PC-3 (cell line): ENCODE measurements at places on chromosomes 1 and 21. TPM values are rescaled to one million over a fixed set of nuclear protein-coding genes. Genes with fewer than 3 reads are reported as not detected.

- H3K4me1 ChIP-seq: no peaks in the 10 kb centered on the region
- no peak within 1 kb of the TSS for H3K4me3 ChIP-seq
- no peak for DNase-seq
- no peaks in the 10 kb centered on the region for H3K36me3 ChIP-seq
- H3K27me3 ChIP-seq: peaks cover 92% of the 10 kb centered on the region
Measured at GRCh38 chr1:75133750-75134646, at the start of gene LHX8. TSS of gene LHX8 (plus strand) at chr1:75134388. CDS start at chr1:75136615, 2,227 bp downstream.

DNA sequence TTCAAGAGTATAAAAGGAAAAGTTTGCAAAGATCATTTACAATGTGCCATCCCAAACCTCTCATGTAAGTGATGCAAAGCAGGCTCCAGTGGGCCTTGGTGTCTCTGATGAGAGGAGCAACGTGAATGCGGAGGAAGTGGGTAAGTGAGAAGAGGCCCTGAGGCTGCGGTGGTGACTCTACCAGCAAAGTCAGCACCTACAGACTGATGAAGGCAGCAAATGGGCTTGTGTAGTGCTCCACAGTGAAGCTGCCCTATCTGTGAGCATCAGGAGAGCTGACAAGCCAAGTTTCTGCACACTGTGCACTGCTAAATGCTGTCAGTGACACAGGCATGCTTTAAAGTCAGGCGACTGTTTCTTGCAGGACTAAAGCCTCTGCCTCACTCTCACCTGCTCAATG is 15.6 kb upstream of the RAP1A start:
- DNase-seq: no peak
- H3K27me3 ChIP-seq: no peaks in the 10 kb centered on the region
- no peak overlapping the region for H3K27ac ChIP-seq
- peaks cover 15% of the 10 kb centered on the region for H3K4me1 ChIP-seq
- H3K4me3 ChIP-seq: no peak overlapping the region

DNA sequence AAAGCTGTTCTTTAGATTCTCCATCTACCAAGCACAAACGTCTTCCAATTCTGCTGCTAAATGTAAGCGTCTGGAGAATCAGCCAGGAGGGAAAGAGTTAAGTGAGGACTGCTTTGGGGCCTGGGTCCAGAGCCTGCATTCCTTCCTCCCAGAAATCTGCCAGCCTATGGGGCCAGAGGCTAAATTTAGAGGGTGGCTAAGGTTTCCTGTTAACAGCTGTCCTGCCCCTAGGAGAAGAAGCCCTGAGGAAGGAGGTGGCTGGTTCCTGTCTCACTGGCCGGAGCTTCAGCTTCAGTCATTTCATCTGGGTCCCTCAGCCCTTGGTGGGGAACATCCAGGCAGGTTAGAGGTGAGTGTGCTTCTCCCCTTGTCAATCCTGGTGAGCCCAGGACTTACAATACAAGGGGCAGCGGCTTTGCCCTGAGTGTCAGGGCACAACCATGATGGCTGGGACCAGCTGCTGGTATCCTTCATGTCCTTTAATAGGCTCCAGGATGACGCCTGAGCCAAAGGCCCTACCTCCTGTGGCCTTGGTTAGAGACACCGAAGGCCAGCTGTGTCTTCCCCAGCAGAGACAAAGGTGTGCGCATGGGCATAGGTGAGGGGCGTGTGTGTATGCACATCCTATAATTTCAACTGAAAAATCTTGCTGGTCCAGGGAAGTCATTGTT is at the start of gene STYXL2:
Gene STYXL2 (plus strand): TSS at position 230 of the 671 bp plus-strand sequence. CDS start 775 bp downstream, outside the sequence.
- no peaks in the 10 kb centered on the region for H3K36me3 ChIP-seq
- H3K4me3 ChIP-seq: no peak within 1 kb of the TSS
- DNase-seq: no peak

GRCh38 chr1:182175361-182175931 is 113.9 kb upstream of the ZNF648 start:
- peaks cover 27% of the 10 kb centered on the region for H3K4me1 ChIP-seq
- H3K4me3 ChIP-seq: peak overlapping the region; percentile 6; the same call in 1 of the 2 replicates
- peak overlapping the region; percentile 96 for H3K27ac ChIP-seq
- no peaks in the 10 kb centered on the region for H3K36me3 ChIP-seq
- H3K27me3 ChIP-seq: no peaks in the 10 kb centered on the region

DNA sequence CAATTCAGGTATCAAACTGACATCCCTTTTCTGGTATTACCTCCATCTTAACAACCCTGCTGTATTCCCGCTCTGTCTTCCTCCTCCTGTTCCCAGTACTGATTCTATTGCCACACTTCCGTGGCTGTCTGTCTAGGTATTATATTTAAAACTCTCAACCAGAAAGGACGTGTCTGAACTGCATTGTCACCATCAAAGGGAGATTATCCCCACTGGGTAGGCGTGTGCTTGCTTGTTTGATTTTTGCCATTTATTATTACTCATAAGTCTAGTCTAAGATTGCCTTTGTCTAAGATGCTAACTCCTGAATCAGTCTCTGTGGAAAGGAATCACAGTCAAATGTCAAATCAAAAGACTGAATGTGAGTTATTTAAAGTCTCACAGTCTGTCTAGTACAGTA is 650.1 kb downstream of the KCNT2 start:
- no peaks in the 10 kb centered on the region for H3K36me3 ChIP-seq
- no peak overlapping the region for H3K27ac ChIP-seq
- no peaks in the 10 kb centered on the region for H3K4me1 ChIP-seq
- H3K27me3 ChIP-seq: no peaks in the 10 kb centered on the region
- no peak overlapping the region for H3K4me3 ChIP-seq

DNA sequence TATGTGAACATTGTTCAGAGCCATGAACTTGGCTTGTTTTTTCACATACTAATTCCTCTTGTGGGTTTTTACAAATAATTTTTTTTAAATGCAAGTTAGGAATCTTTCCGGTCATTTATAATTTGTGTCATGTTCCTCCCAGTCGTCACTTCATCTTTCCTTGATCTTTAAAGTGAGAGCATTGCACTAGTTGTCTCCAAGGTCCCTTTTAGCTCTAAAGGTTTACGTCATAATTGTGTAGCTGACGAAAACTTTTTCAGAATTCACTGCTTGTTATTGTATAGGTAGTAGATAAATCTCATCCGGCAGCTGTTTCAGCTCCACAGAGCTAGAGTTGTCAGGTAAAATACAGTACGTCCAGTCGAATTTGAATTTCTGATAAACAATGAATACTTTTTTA is 33.6 kb downstream of the SOAT1 start:
- no peak for DNase-seq
- no peaks in the 10 kb centered on the region for H3K4me1 ChIP-seq
- H3K27ac ChIP-seq: no peak overlapping the region
- H3K27me3 ChIP-seq: no peaks in the 10 kb centered on the region

GRCh38 chr1:93235261-93235660 is 54.7 kb downstream of the CCDC18 start:
- no peak overlapping the region for H3K4me3 ChIP-seq
- H3K27me3 ChIP-seq: no peaks in the 10 kb centered on the region
- no peaks in the 10 kb centered on the region for H3K4me1 ChIP-seq
- H3K27ac ChIP-seq: no peak overlapping the region
- no peak for DNase-seq

- peaks cover 60% of the 10 kb centered on the region for H3K4me1 ChIP-seq
- peak; percentile 62 for DNase-seq
- H3K36me3 ChIP-seq: no peaks in the 10 kb centered on the region
Measured at GRCh38 chr1:21935891-21936365, 1.2 kb downstream of the HSPG2 start.

DNA sequence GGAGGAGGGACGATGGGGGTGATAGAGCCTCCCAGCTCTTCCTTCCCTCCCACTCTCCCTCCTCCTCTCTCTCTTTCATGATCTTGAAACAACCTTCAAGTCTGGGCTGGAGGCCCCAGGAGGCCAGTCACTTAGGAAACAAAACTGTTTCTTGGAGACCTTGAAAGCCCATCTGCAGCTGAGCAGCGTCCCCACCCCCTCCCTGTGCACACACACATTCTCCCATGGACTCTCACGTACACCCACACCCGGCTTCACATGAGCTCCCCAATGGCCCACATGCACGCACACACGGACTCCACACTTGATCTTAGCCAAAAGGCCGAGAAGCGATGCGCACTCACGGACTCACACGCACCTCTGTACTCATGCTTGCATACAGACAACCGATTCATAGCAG is 3.2 kb upstream of the ATP1A2 start:
- H3K4me3 ChIP-seq: no peak overlapping the region
- no peaks in the 10 kb centered on the region for H3K36me3 ChIP-seq
- peaks cover 11% of the 10 kb centered on the region for H3K4me1 ChIP-seq
- no peak overlapping the region for H3K27ac ChIP-seq
- no peak for DNase-seq

- peaks cover 78% of the 10 kb centered on the region for H3K27me3 ChIP-seq
- H3K27ac ChIP-seq: no peak within 1 kb of the TSS
- H3K36me3 ChIP-seq: no peaks in the 10 kb centered on the region
- DNase-seq: peak; percentile 76
Measured at GRCh38 chr1:211133836-211134669, at the start of gene KCNH1. TSS of gene KCNH1 (minus strand) at chr1:211134148. CDS start at chr1:211133945, 203 bp downstream.

DNA sequence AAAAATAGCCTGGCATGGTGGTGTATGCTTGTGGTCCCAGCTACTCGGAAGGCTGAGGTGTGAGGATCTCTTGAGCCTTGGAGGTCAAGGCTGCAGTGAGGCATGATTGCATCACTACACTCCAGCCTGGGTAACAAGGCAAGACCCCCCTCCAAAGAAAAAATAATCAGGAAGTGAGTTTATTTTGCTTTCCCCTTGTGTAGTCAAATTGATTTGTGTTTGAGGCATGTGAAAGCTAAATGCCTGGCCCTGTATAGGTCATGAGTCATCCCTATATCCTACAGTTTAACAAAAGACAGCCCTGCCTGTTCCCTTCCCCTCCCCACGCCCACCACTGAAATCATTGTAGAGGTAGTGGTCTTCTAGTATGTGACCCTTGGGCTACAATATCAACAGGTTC is 241.4 kb upstream of the JUN start:
- H3K36me3 ChIP-seq: no peaks in the 10 kb centered on the region
- peaks cover 39% of the 10 kb centered on the region for H3K4me1 ChIP-seq
- peak; percentile 37 for DNase-seq
- no peak overlapping the region for H3K27ac ChIP-seq
- H3K27me3 ChIP-seq: no peaks in the 10 kb centered on the region
- H3K4me3 ChIP-seq: no peak overlapping the region

- H3K4me1 ChIP-seq: no peaks in the 10 kb centered on the region
- no peak overlapping the region for H3K4me3 ChIP-seq
- no peaks in the 10 kb centered on the region for H3K27me3 ChIP-seq
Measured at GRCh38 chr1:59316497-59317128, 19.7 kb downstream of the FGGY start.

DNA sequence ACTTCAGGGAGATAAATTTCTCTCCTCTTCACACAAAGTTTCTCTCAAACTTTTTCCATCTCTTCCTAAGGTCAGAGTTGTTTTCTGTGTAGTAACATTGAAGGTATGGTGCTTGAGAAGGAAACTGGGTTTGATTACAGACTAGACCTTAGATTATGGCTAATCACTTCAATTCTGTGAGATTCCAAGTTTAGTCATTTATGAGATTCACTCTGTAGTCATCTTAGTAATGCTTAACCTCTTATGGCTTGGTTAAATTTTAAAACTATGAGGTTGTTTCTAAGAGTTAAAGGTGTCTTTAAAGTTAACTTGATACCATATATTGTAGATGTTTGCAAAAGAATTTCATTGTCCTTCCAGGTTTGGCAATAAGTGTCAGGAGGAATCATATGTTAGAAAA is 1092.2 kb downstream of the KCNT2 start:
- no peak for DNase-seq
- no peak overlapping the region for H3K27ac ChIP-seq
- H3K4me1 ChIP-seq: no peaks in the 10 kb centered on the region
- H3K36me3 ChIP-seq: no peaks in the 10 kb centered on the region
- H3K27me3 ChIP-seq: no peaks in the 10 kb centered on the region

DNA sequence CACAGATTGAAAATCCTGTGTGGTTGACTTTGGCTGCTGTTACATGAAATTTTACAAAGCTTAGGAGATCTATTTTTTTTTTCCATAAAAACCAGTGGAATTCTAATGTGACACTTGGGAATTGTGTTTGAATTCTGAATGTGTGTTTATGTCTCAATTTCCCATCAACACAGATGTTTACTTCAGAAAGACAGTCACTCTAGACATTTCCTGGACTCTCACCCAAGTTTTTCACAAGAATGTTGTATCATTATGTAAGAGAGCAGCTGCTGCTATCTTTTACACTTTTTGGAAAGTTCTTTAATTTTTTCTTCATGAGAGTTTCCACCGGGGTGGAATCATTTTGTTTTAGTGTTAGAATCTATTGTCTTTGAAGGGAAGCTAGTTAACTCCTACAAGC is 210.1 kb downstream of the GIPC2 start:
- H3K36me3 ChIP-seq: peaks cover 11% of the 10 kb centered on the region
- H3K27me3 ChIP-seq: no peaks in the 10 kb centered on the region
- no peak for DNase-seq
- no peak overlapping the region for H3K4me3 ChIP-seq

DNA sequence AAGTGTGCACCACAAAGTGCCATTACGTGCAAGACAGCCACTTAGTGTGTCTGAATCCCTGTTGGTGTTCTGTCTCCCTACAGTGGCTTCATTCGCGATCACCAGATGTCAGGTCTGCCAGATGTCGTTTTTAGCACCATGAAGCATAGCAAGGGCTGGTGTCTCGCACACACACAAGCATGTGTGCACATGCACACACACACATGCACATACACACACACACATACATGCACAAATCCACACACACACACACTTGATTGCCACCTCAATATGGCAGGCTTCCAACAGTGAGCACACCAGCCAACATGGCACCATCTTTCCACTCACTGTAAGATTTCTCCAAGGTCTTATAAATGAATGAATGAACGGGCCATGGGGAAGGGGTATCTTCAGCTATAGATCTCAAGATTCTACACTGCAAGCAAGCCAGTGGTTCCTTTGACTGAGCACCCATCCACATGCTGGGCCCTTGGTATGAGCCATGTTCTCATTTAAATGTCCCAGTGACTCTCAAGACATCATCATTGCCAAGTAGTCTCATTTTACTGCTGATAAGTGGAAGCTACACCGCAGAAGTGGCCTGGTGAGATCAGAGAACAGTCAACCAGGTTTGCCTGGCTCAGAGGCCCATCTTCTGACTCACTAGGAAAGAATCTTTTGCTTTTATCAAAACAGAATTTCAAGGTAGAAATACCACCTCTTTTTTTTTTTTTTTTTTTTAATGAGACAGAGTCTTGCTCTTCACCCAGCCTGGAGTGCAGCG is 84.9 kb downstream of the SIM2 start:
- no peak overlapping the region for H3K4me3 ChIP-seq
- no peaks in the 10 kb centered on the region for H3K36me3 ChIP-seq
- DNase-seq: peak; percentile 96
- no peaks in the 10 kb centered on the region for H3K27me3 ChIP-seq
- peak overlapping the region; percentile 48 for H3K27ac ChIP-seq

DNA sequence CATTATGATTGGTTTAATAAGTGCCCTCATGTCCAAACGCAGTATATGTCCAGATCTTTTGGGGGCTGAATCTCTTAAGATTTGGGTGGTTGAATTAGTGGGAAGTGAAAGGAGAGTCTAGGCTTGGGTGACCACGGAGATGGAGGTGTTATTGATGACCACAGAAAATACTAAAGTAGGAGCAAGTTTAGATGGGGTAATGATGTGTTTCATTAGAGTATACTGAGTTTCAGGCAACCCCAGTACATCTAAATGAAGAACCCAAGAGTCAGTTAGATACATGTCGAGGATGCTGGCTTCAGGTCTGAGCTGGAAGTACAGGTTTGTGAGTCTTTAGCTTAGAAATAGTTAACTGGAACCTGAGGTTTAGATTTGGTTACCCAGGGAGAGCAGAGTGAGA is 6.5 kb upstream of the ZZZ3 start:
- H3K27me3 ChIP-seq: no peaks in the 10 kb centered on the region
- DNase-seq: no peak
- H3K27ac ChIP-seq: no peak overlapping the region
- H3K4me1 ChIP-seq: peaks cover 7% of the 10 kb centered on the region

ARHGAP29 gene
- total RNA-seq: 161 and 166 TPM in 2 replicates

SLC25A44 gene
- total RNA-seq: 28.1 and 33.1 TPM in 2 replicates

RPE65 gene
- total RNA-seq: not detected in 2 replicates

S100A14 gene
- total RNA-seq: 462 and 536 TPM in 2 replicates

MYOC gene
- total RNA-seq: not detected in 2 replicates

KIF2C gene
- total RNA-seq: 98.7 and 121 TPM in 2 replicates

PRAMEF14 gene
- total RNA-seq: not detected in 2 replicates
